ENCODE measurements at places on chromosomes 11 and 22.
A peak's percentile ranks its signal among the peaks of the same experiment; 100 is the strongest.

- DNase-seq = peak; percentile 41
Observed at GRCh38 chr11:16613512-16614381, 124.7 kb upstream of the C11orf58 start.

DNA sequence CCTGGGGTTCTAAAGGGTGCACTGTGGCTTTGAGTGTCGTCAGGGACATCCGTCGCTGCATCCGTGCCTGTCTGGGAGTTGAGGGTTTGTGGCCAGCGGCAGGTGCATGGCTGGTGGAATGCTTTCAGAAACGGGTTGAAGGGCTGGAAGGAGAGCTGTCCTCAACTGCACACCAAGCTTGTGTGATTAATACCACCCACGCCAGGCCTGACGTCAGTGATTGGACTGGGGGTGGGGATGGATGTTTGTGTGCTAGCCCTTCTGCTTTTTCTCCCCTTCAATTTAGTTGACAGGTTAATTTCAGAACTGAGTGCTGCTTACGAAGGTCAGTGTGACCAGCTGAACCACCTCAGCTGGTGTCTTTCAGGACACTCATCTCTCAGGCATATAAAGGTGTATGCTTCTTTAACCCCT, 3.2 kb upstream of the GAB2 start:
- no peak for DNase-seq

- no peak for DNase-seq
Observed at GRCh38 chr22:41459431-41459830, 9.1 kb downstream of the PHF5A start.

GRCh38 chr22:19438298-19438697, 6.0 kb downstream of the MRPL40 start:
- no peak for DNase-seq

- DNase-seq = no peak
Observed at GRCh38 chr22:20602609-20603164, 95.3 kb downstream of the MED15 start.

GRCh38 chr22:18987765-18988164, 51.7 kb upstream of the PRODH start:
- DNase-seq = no peak

GRCh38 chr11:67680696-67681470, 6.5 kb upstream of the ALDH3B2 start:
- no peak for DNase-seq

- DNase-seq = no peak
Observed at GRCh38 chr11:132358573-132358953, 988.1 kb downstream of the NTM start.

DNA sequence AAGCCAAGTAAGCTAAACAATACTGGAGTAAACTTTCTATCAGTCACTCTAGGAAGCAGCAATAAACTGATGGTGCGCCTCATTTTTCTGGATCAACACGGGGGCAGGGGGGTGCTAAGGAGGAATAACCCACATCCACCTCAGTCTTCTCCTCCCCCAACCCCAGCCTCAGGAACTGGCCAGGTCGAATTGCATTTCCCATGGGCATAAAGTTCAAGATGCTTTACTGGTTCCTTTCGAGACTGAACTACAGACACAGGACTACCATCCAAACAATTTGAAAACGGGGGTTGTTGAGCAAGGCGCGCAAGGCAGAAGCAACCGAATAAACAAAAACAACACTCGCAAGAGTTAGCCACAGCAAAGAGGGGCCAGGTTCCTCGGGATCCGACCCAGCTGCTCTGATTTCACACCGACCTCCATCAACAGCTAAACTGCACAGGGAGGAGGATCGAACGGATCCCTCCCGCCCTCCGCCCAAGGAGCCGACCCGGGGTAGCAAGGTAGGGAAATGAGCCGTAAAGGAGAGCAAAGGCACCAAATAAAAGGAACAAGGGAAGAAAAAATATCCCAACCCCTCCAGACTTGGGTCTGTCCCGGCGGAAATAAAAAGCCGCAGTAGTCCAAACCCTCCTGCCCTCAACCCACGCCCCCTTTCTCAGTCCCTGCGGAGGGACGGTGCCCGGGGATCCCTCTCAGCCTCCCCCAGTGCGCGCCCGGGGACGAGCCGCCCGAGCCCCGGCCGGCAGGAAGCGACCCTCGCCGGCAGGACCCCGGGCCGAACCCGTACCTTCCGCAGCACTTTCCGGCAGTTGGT, 801 bp downstream of the SESN3 start:
- no peak for DNase-seq

DNA sequence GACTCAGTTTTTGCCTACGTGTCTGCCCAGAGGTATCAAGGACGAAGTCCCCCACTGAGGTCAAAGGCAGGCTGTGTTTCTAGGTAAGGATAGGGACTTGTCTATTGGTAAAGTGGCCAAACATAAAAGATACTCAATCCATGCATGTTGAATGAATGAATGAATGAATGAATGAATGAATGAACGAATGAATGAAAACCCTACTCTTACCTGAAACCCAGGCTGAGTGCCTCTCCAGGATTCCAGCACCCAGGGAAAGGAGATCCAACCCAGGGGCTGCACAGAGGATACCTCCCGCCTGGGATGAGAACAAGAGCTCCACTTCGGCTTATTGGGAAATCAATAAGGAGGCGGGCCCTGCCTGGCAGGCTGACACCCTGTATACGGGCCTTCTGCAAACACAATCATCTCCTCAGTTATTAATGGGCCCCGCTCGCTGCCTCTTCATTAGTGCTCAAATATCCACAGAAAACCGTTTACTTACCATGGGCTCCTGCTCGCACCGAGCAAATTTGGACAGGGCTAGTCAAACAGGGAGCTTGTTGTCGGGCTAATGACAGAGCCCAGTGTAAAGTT, 177.4 kb downstream of the BUD13 start:
- DNase-seq = no peak

DNA sequence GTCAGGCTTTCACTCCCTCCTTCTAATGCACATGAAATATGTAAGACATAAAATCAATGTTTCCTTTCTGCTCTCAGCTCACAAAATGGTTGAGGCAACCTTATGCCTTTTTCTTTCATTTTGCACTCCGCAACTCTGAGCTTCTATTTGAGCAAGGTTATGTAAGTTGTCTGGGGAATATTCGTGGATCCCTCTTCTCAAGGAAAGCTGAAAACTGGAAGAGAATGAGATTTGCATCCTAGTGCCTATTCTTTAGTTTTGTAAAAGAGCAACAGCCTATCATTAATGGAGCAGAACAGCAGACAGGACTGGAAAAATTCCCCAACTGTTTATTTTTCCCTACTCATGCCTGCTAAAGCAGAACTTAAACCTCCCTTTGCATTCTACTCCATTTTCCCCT, 141.7 kb downstream of the FAM76B start:
- no peak for DNase-seq

DNA sequence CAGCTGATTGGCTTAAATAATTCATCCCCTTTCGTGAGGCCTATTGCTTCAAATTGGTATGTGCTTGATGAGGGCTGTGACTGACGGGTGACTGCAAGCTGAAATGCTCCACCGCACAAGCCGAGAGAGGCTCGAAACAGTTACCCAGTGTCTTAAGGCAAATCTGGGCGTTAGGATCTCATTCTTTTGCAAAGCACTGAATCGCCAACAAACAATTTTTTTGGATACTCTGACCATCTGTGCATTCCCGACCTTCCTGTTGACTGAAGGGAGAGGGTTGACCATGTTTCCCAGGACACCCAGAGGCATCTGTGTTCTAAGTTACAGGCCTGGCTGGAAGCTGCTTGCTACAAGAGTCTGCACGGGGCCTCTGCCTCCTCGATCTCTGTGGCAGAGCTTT, 32.1 kb downstream of the CACNG2 start:
- no peak for DNase-seq

- no peak for DNase-seq
Observed at GRCh38 chr11:60221692-60222091, 21.2 kb downstream of the MS4A4E start.

DNA sequence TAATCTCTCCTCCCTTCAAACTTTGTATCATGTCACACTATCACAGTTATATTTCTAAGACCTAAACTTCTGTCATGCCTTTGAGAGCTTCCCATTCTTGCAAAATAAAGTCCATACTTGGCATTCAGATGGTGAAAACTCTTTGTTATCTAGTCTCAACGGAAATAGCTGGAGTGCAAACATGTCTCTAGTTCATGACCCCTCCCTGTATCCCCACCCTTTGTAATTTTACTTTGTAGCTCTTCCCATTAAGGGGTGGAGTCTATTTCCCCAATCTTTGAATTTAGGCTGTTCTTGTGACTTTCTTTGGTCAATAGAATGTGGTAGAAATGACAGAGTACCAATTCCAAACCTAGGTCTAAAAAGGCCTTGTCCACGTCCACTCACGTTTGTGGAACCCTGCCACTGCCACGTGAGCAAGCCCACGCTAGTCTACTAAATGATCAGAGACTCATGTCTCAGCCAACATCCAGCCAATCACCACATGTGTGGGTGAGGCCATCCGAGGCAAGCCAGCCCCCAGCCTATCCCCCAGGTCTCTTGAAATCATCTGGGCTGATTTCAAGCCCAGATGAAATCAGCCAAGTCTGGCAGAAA, 23.4 kb downstream of the SLN start:
- no peak for DNase-seq

GRCh38 chr11:109963101-109963500, 130.1 kb upstream of the ZC3H12C start:
- DNase-seq = no peak

DNA sequence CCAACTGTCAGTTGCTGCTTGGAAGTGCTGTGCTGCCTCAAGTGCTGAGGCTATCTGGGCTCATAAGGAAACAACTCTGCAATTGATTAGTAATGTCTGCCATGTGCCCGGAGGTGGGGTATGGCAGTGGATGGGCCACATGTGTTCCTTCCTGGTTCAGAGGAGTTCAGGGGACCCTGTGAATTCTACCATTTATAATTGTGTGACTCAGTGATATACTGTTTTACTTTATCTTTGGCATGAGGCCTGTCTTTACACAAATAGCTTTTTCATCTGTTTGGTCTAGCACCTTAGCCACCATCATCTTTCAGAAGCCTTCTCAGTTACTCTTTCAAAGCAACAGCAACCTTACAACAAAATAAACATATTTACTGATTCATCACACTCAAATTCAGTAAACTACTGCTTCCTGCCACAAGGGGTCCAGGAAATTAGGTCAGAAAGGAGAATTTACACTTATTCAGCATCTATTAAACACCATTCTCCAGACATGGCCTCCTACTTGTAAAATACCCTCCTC, 20.9 kb downstream of the DKK3 start:
- no peak for DNase-seq

- no peak for DNase-seq
Observed at GRCh38 chr22:48258064-48258701, 1495.7 kb downstream of the TBC1D22A start.

DNA sequence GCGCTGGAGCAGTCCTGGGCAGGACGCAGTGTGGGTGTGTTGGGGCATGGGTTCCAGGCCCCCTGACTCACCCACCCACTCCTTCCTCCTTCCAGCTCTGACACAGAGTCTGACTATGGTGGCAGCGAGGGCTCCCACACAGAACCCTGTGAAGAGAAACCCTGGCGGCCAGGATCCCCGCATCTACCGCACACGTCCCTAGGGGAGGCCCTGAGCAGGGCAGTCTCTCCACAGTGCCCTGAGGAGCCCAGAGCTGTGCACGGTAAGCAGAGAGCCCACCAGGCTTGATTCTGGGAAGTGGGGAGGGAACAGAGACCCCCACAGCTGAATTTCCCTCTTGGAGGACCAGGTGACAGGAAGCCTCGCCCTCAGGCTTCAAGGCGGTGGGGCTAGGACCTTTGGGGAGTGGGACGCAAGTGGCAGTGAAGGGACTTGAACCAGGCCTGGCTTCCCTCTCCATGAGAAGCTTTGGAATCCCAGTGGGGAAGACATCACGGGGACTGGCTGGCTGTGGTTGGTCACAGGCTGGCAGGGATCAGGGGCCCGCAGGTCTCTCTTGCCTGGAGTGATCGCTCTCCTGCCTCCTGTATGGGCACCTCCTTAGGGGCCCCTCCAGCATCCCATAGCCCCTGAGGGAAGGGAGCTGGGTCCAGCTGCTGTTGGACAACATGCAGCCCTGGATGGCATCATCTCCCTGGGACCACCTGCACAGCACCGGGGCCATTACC, 96.4 kb upstream of the PARVA start:
- no peak for DNase-seq

- DNase-seq = no peak
Observed at GRCh38 chr11:93564895-93565294, 21.7 kb upstream of the SMCO4 start.

DNA sequence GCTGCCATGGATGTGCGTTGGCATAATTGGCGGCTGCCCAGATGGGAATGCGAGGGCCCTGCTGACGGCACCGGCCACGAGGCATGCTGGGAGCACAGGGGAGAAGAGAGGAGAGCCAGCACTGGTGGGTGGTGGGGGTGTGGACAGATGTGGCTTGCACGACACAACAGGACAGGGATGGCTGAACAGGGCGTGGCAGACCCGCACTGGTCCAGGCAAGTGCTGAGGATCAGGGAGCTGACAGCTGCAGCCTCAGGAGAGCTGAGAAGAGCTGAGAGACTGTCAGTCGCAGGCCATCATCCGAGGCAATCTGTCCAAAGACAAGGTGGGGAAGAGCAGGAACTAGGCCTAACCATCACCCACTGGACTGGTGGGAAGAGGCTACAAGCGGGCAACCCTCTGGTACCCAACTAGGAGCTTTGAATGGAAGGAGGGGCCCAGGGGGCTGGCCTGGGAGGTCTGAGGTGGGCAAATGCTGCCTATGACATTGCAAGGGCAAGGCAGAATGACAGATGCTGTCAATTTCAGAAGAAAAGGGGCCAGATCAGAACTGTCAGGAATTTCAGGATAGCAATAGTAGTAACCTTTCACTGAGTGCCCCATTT, 2.4 kb downstream of the GNB1L start:
- no peak for DNase-seq

GRCh38 chr22:22721681-22722354, 77.4 kb downstream of the GGTLC2 start:
- DNase-seq = no peak

GRCh38 chr11:1260023-1260501, 37.2 kb downstream of the MUC5B start:
- DNase-seq = peak; percentile 13

DNA sequence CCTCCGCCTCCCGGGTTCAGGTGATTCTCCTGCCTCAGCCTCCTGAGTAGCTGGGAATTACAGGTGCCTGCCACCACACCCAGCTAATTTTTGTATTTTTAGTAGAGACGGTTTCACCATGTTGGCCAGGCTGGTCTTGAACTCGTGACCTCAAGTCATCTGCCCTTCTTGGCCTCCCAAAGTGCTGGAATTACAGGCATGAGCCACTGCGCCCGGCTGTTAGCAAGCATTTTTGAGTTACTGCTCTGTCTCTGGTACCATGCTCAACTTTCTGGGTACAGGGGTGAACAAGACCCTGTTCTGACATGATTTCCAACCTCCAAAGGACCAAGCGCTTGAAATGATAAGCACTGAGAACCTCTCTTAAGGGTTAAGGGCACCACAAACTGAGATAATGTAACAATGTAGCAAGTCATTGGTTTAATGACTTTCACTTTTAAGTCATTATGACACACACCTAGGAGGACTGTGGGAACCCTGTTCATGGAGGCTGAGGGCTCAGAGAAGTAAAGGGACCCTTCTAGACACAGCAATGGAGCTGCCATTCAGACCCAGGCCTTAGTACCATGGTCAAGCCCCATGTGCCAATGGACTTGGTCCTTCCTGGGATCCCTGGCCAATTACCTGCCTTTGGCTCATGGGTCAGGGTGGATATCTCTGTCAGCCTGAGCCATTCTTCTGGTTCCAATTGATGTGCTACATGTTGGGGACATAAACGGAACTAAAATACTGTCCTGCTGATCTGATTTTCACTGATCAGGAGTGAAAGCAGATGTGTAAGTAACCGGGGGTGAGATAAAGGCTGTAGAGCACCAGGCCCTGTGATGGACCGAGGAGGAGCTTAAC, 11.6 kb downstream of the SLC3A2 start:
- no peak for DNase-seq

All from Panc1 (cell line).